ENCODE measurements at places on chromosomes 12 and 14.
A peak's percentile ranks its signal among the peaks of the same experiment; 100 is the strongest.

GRCh38 chr12:111099186-111099585 is 178.8 kb upstream of the MYL2 start:
- no peak for DNase-seq

DNA sequence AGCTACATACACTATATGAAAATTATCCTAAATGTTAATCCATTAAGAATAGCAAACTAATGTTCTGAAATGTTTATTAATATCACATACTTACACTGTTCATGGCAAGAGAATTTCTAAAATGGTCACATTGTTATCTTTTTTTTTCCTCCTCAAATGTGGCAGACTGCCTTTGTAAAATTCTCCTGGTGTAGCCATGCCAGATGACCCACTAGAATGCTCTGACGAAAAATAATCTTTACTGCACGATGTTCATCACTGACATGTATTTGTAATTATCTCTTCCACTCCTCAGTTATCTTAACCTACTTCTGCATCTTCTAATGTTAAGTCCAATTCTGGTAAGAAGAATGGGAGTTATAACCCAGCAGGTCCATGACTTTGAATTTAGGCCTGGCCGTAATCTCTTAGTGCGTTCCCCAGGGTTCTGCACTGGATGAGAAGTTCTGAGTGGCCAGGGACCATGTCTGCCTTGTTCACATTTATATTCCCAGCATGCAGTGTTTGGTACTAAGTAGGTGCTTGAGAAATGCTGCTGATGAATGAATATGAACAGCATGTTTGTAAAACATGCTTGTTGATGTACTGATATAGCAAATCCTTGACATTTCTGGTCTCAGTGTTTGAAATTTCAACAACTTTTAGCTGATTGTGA is 46.7 kb downstream of the NOPCHAP1 start:
- DNase-seq = no peak

DNA sequence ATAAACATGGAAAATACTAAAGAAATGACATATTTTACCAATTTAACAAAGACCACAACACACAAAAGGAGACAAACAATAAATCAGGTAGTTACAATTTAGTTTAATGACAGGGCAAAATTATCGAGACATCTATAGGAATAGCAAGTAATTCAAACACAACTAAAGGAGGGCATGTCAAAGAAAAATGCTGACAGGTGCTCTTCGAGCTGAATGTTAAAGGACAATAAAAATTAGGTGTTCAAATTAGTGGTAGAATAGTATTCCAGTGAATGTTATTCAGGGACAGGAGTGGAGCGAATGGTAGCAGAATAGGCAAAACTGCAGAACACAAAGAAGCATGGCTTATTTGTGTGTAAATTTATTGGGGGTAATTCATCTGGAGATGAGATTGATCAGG is 1004.3 kb upstream of the FBXO33 start:
- no peak for DNase-seq

GRCh38 chr14:44778604-44779003 is 183.1 kb downstream of the KLHL28 start:
- DNase-seq = no peak

GRCh38 chr12:93884794-93885460 is 207.8 kb downstream of the CRADD start:
- DNase-seq = no peak

DNA sequence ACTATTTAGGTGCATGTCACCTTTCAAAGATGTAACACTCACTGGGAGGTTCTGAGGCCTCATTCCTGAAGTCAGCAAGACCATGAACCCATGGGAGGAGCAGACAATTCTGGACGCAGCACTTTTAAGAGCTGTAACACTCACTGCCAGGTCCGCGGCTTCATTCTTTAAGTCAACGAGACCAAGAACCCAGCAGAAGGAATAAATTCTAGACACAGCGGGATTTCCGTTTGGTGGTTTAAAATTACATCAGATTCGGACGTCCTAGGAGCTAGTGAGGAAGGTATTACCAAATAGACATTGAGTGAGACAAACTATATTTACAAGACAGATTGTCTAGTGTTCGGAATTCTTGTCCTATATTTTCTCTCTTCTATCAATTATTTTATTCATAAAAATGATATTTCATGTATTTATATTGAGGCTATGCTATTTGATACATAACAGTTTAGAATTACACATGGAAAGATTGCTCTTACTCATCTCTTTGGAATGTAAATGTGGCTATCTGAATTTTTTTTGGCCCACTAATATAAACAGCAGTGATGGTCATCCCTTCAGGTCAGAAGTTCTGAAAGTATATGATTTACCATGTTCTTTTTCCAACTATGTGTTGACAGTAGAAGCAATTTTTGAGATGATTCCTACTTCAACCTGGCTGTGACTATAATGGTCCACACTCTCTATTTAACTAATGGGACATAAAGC is 1973.0 kb upstream of the FLRT2 start:
- DNase-seq = no peak

DNA sequence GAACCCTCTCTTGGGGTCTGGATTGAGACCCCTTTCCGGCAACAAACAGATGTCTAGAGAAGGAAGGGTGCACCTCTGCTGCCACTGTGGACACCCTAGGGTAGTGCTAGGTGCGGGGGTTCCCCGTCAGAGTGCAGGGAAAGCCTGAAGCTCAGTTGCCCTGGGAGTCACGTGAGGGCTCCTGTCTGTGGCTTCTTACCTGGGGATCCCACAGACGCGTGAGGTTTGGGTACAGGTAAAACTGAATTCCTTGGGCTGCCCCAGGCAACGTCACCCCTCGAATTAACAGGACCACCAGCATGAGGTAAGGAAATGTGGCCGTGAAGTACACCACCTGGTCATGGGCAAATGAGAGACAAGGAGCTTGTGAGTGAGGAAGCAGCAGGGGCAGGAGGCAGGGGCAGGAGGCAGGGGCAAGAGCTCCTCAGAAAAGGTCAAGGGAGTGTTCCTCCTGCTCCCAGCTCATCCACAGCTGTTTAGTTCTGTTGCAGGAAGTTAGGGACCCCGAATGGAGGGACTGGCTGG is 21.0 kb upstream of the SLC6A12 start:
- no peak for DNase-seq

DNA sequence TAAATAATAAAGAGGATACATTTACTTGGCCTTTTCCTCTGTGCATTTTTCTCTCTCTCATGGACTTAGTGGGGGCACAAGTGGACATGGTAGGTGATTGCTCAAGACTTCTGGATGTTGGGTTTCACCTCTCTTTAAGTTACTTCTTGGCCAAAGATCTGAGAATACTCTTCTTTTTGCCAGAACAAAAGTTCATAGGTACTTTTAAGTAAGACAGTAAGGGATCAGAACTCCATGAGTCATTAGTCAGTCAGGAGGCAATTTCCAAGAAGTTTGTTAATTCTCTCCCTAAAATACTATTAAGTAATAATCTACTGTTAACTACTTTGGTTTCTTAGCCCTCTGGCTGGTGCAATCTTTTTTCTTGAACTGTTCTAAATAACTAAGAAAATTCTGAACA is 84.2 kb downstream of the GRIP1 start:
- no peak for DNase-seq

GRCh38 chr14:32258336-32258993 is 55.4 kb upstream of the RNU6-8 start:
- DNase-seq = no peak

DNA sequence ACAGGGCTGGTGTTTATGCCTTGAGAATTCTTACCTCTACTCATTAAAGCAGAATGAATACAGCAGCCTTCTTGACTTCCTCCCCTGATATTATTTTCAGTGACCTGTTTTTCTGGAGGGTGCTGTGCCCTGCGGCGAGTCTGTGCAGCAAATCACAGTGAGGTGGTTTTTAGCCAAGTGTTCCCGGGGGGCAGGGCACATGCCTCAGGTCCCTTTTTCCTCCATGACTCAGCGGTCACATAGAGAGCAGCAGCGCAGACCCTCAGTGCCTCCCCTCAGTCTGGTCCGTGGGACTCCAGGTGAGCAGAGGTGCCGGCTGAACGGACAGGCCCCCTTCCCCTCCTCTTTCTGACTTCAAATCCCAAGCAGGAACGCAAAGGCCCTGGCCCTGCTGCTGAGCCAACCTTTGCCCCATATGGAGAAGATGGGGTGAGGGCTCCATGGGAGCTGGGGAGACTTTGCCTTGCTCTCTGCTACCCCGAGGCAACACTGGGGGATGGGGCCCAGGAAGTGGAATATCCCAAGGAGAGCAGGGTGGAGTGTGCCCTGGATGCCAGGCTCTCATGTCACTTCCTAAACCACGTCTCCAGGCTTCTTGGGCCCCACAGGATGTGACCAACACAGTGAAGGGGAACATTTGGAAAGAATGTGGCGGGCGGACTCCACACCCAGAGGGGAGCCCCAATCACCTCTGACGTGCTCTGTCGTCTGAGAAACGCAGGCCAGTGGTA is 90.0 kb downstream of the DHRS2 start:
- no peak for DNase-seq

- DNase-seq = no peak
Observed at GRCh38 chr12:29591140-29592020, 93.9 kb upstream of the OVCH1 start.

GRCh38 chr14:29741909-29742401 is 185.7 kb downstream of the PRKD1 start:
- DNase-seq = peak; percentile 60

GRCh38 chr14:106578481-106578880 is 1052.1 kb downstream of the TMEM121 start:
- DNase-seq = peak; percentile 29

DNA sequence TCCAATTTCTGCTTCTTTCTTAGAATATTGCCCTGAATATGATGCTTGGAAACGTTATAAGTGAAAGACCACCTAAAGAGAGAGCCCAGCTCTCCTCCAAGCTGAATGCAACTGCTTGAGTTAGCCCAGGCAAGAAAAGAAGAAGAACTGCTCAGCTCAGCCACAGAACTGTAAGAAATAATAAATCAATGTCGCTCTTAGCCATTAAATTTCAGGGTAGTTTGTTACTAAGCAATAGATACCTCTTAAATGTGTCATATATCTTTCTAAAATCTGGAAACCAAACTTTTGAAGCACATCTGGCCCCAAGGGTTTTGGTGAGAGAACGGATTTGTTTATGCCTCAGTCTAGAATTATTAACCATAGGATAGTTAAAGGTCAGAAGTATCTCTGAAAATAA is 50.4 kb downstream of the SLC6A15 start:
- DNase-seq = no peak

DNA sequence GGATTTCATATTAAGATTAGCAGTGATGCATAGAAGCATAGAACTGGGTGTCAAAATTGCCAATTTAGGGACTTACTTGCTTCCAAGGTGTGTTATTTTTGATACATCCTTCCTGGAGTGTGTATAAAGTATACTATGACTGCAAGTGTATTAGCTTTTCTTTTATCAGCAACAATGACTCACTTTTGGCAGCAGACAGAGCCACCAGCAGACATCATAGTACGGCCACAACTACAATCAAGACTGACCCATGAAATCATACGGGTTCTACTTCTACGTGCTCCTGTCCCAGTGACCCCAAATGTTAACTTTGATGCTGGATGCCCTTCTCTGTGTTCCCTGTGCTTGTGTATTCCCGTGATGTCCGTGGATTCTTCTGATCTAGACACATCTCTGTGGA is 443.9 kb downstream of the TMEM132D start:
- no peak for DNase-seq

GRCh38 chr12:105977652-105978051 is 161.1 kb downstream of the NUAK1 start:
- DNase-seq = no peak

GRCh38 chr14:58735596-58735995 is 97.8 kb downstream of the DACT1 start:
- no peak for DNase-seq

DNA sequence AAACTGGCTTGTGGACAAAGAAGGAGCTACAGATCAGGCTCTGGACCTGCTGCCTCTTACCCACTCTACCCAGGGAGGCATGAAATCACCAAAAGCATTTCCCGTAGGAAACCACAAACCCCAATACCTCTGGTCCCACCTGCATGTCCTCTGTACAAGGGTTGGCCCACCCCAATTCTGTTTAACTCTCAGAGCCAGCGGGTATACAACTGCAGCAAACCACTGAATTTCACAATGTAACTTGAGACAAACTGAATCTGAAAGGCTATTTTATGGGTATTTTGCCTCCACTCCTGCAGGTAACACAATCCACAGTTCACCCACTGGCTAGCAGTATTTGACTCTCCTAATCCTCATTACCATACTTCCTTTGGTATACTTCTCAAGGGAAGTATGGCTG is 16.5 kb downstream of the SIX1 start:
- no peak for DNase-seq

GRCh38 chr12:85821759-85822158 is 14.4 kb downstream of the RASSF9 start:
- DNase-seq = peak; percentile 44

DNA sequence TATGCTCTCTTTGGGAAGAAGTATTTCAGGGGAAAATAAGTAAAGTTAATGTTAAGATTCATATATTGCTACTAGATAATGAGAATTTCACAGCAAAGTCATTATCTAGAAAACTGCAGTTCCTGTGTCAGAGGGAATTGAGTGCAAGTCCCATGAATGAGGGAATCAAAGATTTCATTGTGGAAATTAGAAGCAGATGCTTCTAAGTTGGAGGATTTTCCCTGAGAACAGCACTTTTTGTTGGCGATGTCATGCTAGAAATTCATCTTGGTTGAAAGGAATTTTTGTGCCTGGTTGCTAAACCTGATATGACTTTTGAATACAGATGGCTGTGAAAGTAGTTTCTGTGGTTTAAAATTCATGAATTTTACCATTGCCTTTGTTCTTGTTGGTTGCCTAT is 25.6 kb downstream of the FRMD6 start:
- DNase-seq = no peak

- DNase-seq = peak; percentile 4
Observed at GRCh38 chr14:66360366-66360926, 125.7 kb upstream of the CCDC196 start.

DNA sequence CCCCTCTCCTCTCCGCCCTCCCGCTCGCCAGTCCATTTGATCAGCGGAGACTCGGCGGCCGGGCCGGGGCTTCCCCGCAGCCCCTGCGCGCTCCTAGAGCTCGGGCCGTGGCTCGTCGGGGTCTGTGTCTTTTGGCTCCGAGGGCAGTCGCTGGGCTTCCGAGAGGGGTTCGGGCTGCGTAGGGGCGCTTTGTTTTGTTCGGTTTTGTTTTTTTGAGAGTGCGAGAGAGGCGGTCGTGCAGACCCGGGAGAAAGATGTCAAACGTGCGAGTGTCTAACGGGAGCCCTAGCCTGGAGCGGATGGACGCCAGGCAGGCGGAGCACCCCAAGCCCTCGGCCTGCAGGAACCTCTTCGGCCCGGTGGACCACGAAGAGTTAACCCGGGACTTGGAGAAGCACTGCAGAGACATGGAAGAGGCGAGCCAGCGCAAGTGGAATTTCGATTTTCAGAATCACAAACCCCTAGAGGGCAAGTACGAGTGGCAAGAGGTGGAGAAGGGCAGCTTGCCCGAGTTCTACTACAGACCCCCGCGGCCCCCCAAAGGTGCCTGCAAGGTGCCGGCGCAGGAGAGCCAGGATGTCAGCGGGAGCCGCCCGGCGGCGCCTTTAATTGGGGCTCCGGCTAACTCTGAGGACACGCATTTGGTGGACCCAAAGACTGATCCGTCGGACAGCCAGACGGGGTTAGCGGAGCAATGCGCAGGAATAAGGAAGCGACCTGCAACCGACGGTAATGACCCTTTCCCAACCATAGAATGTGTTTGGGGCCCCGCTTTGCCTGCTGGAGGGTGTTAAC is 615 bp downstream of the CDKN1B start:
- DNase-seq = peak; percentile 48

GRCh38 chr12:48973941-48974673 is 2.6 kb upstream of the WNT10B start:
- peak; percentile 33 for DNase-seq

GRCh38 chr12:71626098-71626497 is 37.5 kb downstream of the ZFC3H1 start:
- no peak for DNase-seq

Data from NCI-H146 (cell line).